ENCODE measurements at places on chromosomes 7 and 10. TPM values are rescaled to one million over a fixed set of nuclear protein-coding genes. Genes with fewer than 3 reads are reported as not detected.

GRCh38 chr10:53749439-53749838 lies 976.9 kb upstream of the MBL2 start:
- H3K36me3 ChIP-seq, result no peaks in the 10 kb centered on the region
- no peak for DNase-seq
- no peak overlapping the region for H3K4me3 ChIP-seq
- H3K4me1 ChIP-seq, result no peaks in the 10 kb centered on the region

- H3K27me3 ChIP-seq, result no peaks in the 10 kb centered on the region
- H3K36me3 ChIP-seq, result no peaks in the 10 kb centered on the region
- H3K27ac ChIP-seq, result no peak overlapping the region
- no peak overlapping the region for H3K4me3 ChIP-seq
- DNase-seq, result no peak
- H3K4me1 ChIP-seq, result no peaks in the 10 kb centered on the region
These were observed 40.6 kb downstream of the CCDC172 start for GRCh38 chr10:116364868-116365267.

- no peaks in the 10 kb centered on the region for H3K36me3 ChIP-seq
- H3K4me1 ChIP-seq, result no peaks in the 10 kb centered on the region
- H3K4me3 ChIP-seq, result no peak overlapping the region
- H3K27ac ChIP-seq, result no peak overlapping the region
These were observed 564.1 kb downstream of the ATRNL1 start for GRCh38 chr10:115657161-115657860.

Gene PON1
- not detected for total RNA-seq

Gene CYP2C19
- 7.8 TPM for total RNA-seq

Gene ADIRF
- 35.0 TPM for total RNA-seq

All from transverse colon (tissue), 4 donors.